ENCODE measurements at places on chromosomes 6 and 20.

DNA sequence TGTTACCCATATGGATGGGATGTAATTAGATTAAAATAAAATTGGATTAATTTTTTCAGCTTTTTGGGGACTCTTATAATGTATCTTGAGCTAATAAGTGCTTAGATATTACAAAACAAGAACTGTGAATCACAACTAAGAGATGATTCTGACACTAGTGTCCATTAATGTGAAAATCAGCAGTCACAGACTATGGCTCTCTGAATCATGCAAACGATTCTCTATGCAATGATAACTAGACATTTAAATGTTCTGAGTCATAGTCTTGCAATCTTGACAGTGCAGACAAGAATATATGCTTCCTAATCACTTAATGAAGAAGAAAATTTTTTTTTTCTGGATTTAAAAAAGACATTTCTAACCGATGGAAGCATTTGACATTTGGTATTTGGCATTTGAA, 82.2 kb upstream of the OPRM1 start:
- DNase-seq, result no peak

DNA sequence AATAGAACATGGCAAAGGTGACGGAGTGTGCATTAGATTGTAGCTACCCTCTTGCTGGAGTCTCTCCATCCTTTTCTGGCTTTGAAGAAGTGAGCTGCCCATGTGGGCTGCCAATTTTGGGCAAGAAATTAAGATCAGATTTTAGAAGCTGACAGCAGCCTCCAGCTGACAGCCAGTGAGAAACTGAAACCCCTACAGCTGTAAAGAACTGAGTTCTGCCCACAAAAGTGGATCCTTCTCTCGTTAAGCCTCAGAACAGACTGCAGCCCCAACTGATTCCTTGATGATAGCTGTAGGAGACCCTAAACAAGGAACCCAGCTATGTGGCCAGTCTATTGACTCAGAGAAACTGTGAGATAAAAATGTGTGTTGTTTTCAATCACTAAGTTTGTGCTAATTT, 134.1 kb downstream of the CD109 start:
- no peak for DNase-seq

DNA sequence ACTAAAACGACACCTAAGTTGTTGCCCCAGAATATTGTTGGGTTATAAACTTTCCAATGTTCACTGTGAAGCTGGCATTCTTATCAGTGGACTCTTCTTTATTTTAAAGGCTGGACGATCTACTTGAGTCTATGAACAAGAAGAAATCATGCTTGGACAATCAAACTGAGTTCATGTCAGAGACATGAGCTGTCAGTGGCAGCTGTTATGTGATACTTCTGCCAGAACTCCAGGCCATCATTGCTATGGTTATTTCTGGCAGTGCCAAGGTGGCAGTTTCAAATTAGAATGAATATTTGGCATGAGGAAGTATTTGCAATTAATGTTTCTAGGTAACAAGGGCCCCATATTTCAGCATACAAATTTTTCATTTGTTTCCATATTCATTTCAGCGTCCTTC, 417.3 kb downstream of the LMBRD1 start:
- DNase-seq, result peak; percentile 88

DNA sequence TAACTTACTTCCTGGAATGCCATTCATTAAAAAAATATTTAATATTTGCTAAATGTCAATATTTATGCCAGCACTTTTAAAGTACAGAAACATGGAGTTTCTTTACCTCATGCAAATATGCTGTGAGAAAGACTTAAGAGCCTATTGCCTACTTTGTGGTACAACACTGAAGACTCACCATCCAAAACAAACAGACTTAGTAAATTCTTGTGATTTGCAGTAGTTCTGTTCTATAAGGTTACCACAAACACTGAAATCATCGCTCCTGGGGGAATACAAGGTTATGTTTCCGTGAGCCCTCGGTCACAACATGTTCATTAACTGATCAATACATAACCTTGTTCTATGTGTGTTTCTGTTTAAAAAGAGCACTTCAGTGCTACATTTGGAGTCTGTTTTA, 78.3 kb downstream of the ATG5 start:
- no peak for DNase-seq

- DNase-seq, result no peak
Measured at GRCh38 chr20:1423625-1424106, 30.8 kb upstream of the FKBP1A start.

DNA sequence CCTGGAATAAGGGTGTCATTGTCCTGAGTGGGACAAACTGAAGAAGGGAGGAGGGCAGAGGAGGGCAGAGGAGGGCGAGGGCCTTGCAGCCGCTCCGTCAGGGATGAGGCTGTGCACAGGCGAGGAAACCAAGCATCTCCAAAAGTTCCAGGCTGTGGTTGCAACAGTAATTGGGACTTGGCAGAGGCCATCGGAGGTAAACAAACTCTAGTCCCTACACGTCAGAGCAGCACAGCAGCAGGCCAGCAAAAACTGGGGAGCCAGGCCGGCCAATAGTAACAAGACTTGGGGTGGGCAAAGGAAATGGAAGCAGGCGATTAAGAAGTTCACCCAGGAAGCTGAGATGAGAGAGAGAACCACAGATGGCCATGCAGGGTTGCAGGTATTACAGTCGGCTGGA, 142.8 kb downstream of the SMOC2 start:
- no peak for DNase-seq

DNA sequence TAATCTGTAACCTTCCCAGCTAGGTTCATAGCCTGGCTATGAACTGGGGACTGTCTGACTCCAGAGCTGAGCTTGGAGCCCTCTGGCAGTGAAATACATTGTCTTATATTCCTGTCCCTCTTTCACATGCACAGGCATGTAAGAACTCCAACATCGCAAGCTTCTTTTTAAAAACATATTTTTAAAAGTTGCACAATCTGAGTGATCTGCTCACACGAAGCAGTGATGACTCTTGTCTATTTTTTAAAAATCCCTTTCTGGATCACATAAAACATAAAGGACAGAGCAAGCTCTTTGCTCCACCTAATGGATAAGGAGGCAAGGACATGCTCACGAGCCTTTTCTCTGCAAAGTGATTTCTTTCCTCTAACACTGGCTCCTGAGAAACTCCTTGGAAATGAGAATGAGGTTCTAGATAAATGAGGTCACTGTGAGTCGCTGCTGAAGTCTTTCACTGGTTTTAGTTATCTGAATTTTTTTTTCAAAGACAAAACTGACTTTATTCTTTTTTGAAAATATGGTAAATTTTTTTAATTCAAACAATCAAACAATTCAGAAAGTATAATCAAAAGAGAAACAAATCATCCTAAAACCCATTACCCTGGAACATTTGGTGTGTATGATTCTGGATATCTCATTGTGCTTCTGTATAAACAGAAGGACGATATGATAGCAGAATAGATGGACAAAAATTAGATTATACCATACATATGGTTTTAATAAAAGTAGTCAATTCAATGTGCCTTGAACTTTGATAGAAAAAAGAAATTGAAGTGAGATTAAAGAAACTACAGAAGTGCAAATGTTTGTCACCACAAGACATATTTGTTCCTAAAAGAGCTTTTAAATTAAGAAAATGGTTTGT, 30.8 kb downstream of the IL20RA start:
- DNase-seq, result peak; percentile 54

- peak; percentile 26 for DNase-seq
Measured at GRCh38 chr20:32585011-32585585, at the start of gene NOL4L. TSS of gene NOL4L (minus strand) at chr20:32585333. CDS start at chr20:32584890, 443 bp downstream.

DNA sequence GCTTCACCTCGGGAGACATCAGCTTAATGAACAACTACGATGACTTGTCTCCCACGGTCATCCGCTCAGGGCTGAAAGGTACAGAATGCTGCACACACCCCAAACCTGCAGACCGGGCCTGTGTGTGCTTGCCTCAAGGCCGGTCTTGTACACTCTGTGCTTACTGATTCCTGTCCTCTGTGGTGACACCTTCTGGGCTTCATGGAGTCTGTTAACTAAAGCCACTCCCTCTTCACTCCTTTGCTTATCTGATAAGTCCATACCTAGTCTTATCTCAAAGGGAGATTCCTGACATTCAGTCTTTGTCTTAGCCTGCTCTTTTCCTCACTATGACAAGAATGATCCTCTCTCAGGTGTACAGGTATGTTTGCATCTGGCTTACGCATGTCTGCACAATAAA, 107.7 kb upstream of the TMEM181 start:
- DNase-seq, result no peak

DNA sequence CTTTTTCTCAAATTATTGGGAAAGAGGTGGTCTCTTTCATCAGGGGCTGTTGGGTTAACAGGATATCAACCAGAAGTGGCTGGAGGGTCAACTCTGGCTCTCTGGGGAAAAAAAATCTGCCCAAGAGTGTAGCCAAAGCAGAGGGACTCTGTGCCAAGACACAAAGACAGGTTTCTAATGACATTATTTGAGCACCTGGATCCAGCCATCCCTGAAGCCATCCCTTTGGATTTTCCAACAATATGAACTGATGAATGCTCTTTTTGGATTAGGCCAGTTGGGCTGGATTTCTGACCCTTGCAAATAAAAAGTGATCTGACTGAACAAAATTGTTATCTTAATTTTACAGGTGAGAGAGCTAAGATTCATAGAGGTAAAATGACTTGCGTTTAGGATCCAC, 88.7 kb downstream of the KCNB1 start:
- DNase-seq, result no peak

DNA sequence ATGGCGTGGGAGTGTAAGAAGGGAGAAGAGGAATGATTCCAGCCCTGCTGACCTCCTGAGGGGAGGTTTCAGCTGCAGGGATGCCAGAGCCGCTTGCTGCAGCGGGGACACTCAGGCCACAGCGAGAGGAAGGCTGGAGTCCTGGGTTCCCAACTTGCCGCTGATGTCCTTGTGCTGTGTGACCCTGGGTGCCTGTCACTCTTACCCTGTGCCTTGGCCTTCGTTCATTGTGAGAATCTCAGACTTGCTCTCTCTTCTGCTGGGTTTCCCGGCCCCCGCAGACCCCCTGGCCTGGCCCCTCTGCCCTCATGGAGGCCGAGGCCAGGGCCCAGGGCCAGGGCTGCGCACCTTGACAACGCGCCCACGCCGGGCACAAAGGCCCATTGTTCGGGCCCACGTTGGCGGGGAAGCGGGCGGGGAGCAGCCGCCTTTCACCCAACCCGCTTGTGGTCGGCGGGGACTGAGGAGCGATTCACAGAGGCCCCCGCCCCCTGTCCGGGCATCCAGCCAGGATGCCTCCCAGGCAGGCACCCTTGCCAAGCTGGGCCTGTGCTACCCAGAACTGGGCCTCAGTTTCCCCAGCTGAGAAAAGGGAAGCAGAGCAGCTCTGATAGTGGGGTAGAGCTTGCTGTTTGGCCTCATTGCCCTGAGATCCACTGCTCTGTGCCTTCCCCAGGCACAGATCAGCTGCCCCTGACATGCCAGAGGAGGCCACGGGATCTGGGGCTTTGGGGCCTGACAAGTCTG, 52.4 kb downstream of the CEBPB start:
- DNase-seq, result no peak
